G401 (cell line): ENCODE measurements at places on chromosomes 11 and 22.

- no peak for DNase-seq
These were observed 35.1 kb upstream of the NAV2 start for GRCh38 chr11:19677381-19678080.

GRCh38 chr22:48594757-48595510 is 1232.7 kb downstream of the BRD1 start:
- no peak for DNase-seq

- peak; percentile 99 for DNase-seq
These were observed 66.9 kb downstream of the RBFOX2 start for GRCh38 chr22:35961480-35962295.

- DNase-seq: no peak
These were observed 87.2 kb downstream of the ATG16L2 start for GRCh38 chr11:72901374-72901773.

GRCh38 chr11:128941110-128941509 is 1.6 kb downstream of the TP53AIP1 start:
- DNase-seq: no peak

GRCh38 chr11:128535468-128536457 is 51.6 kb downstream of the ETS1 start:
- no peak for DNase-seq

- peak; percentile 13 for DNase-seq
These were observed 2.8 kb downstream of the CRYAB start for GRCh38 chr11:111908639-111909305.

- no peak for DNase-seq
These were observed 9.5 kb downstream of the DCHS1 start for GRCh38 chr11:6646071-6646470.

DNA sequence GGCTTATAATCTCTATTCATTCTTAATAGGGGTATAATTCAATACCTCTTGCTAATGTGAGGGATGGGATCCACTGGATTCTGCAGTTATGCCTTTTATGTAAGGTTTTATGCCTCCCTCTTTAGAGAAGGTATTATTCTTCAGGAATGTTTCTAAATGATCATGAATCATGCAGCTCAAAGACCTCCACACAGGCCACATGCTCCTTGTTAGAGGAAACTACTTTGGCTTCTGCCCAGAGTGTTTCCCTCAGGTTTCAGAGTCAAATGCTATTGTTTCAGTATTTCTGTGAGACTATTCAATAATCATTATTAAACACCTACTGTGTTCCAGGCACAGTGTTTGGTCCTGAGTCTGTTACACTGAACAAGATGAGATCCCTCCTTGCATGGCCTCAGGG is 115.9 kb downstream of the RAB38 start:
- DNase-seq: no peak

- DNase-seq: no peak
These were observed 12.1 kb downstream of the CPSF7 start for GRCh38 chr11:61417670-61418069.

DNA sequence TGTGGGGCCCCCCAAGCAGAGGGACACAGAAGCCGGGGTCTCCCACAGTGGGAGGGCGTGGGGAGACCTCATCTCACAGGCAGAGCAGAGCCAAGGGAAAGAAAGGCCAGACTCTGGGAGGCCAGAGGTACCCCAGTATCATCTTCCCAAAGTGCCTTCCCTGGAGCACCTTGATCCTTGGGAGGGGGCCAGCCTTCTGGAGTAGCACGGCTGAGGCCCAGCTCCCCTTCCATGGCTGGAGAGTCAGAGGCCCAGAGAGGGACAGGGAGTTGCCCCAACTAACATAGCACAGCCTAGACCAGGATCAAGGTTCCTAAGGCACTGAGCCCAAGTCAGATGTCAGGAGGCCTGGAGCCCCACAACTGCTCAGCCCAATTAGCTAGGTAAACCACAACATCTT is 50.6 kb downstream of the ELFN2 start:
- DNase-seq: no peak

GRCh38 chr11:2934611-2935239 is 5.5 kb upstream of the PHLDA2 start:
- DNase-seq: no peak

GRCh38 chr22:37088108-37088605 is 21.4 kb downstream of the TMPRSS6 start:
- no peak for DNase-seq

DNA sequence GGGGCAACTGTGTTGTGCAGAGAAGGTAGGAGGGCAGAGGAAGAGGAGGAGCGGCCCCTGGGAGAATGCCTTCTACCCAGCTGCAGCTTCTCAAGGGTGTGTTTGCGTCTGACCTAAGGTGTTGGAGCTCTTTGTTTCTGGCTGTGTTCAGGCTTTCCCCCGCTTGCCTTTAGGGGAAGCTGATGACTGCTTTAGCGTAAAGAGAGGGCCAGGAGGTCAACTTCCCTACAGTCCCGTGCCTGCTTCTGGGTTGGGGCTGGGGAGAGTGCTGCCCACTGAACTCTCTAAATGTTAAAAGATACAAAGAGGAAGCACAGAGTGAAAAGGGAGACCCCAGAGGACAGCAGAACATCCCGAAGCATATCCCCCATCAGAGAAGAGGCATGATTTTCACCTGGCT is 99.2 kb downstream of the PTPRJ start:
- DNase-seq: no peak

- DNase-seq: peak; percentile 41
These were observed at the start of gene LRRN4CL for GRCh38 chr11:62689421-62690183. Gene LRRN4CL (minus strand): TSS chr11:62689530. CDS start chr11:62688508, 1,022 bp downstream.

- DNase-seq: no peak
These were observed 5.2 kb upstream of the OR52A1 start for GRCh38 chr11:5159806-5160205.
